Muscle of arm (tissue), 14 donors: ENCODE measurements at places on chromosomes 11 and 22. TPM values are rescaled to one million over a fixed set of nuclear protein-coding genes. Genes with fewer than 3 reads are reported as not detected.

LRRC32 gene
- 27.3 TPM for polyA plus RNA-seq

- DNase-seq, result no peak
These were observed 75.1 kb upstream of the SESN3 start for GRCh38 chr11:95306123-95306522.

DNA sequence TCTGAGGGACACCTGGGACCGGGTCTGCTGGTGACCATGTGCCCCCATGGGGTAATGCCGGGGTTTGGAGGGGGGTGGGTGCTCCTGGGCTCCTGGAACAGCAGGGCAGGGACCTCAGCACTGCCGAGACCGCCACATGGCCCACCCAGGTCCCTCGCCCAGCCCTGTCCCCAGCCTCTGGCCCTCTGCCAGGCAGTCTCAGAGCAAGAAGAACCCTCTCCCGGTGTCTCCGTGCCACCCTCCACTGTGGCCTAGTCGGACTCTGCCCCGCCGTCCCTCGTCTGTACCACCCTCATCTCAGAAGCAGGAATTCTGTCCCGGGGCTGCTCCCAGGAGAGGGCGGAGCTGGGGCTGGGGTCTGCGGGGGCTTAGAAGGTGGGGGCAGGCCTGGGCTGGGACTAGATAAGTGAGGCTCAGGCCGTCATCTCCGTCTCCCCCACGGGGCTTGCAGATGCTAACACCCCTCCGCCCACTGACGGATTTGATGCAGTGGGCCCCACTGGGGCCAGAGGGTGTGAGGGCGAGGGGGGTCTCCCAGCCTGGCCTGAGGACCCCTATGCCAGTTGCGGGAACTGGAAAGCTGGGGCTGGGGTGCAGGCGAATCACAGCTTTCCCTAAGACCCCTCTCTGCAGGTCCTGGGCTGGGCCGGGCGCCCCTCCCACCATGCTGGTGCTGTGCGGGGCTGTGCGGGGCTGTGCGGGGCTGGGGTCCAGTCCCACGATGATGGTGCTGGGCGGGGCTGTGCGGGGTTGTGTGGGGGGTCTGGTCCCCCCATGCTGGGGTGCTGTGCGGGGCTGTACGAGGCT, 1.1 kb downstream of the MUC5AC start:
- DNase-seq, result no peak

DNA sequence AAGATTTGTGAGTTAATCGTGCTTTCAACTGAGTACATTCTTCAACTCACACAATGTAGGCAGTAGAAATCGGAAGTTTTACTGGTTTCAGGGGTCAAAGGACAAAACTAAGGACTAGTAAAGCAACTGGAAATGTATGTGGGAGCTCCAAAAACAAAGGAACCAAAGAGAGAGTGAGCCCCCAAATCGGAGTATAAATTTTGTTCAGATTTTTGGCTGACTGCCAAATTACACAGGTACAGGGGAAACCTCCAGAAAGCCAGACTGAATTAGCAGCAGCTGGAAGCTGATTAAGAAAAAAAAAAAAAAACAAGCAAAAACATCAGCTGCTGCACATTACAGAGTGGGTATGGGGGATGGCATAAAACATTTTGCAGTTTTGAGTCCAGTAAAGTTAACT, 75.2 kb upstream of the GNAZ start:
- no peak for DNase-seq

- no peak for DNase-seq
These were observed 25.2 kb downstream of the GDPD4 start for GRCh38 chr11:77276271-77276670.

- DNase-seq, result no peak
These were observed 68.5 kb upstream of the IGLL5 start for GRCh38 chr22:22818861-22819855.

GRCh38 chr11:70581991-70582885, 183.9 kb downstream of the CTTN start:
- DNase-seq, result no peak

DNA sequence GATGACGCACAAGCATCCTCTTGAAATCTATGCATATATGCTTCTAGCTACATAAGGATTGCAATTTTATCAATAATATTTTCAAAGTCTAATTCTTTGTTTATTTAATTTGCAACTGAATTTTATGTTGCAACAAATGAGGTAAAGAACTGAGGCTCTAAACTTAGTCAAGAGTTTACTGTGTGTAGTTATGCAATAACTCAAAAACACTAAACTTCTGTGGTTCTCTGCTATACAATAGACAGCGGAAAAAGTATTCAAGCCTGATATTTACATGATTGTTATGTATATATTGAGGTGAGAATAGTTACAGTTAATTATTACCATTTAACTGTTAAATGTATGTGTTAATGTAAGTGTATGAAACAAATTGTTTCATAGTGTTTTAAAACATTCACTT, 32.9 kb downstream of the MSANTD4 start:
- no peak for DNase-seq

- DNase-seq, result no peak
These were observed 157.8 kb upstream of the DDI1 start for GRCh38 chr11:103878646-103879045.

DNA sequence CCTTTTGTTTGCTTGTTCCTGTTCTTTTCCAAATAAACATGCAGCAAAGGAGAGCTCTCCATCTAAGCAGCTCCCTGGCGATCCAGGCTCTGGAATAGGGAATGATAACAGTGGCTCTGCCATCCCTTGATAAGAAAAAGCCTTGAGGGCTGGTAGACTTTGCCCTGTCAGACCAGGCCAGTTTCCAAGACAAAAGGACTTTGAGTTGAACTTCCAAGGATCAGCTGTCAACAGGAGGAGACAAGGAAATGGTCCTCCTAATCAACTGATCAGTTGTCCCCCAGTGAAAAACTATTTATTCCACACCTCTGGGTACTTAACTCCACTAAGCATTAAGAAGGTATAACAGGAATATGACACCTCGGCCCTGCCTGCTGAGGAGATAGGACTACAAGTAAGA, 127.8 kb downstream of the PARVA start:
- DNase-seq, result no peak

DNA sequence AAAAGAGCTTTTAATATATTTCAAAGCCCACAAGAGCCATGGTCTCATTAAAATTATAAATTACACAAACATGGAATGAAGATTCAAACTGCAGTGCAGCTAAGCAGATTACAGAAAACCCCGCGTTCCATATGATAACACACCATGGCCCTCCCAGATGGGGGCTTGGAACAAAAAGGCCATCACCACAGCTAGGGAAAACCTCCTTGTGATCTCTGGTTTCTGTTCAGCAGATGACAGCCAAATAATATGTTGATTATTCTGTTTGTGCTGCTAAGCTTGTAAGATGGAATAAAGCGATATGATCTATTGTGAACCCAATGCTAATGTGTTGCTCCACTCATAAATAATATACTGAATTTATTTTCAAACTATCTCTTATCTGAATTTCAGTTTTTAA, 28.5 kb downstream of the IMMP1L start:
- no peak for DNase-seq

DNA sequence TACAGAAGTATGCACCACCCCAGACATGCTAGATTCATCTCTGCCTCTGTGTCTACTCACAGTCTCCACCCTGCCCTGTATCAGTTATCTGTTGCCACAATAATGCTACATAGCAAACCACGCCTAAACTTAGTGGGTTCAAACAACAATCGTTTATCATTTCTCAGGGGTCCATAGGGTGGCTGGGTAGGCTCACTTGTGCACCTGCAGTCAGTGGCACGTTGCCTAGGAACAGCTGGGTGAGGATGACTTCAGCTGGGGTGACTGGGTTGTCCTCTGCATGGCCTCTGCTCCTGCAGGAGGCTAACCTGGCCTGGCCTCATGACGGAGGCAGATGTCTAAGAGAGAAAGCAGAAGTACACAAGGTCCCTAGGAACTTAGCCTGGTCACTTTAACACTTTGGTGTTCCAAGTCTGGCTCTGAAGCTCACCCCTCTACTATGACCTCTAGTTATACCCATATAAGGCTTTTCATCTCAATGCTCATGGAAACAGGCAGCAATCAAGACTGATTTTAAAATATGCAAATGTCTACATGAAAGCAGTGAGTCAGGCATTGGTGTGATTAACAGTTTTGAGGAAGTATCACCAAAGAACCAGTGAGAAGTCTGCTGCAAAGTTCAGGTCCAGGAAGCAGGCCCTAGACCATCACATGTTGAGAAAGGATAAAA, 10.7 kb downstream of the OLFML1 start:
- DNase-seq, result no peak

DNA sequence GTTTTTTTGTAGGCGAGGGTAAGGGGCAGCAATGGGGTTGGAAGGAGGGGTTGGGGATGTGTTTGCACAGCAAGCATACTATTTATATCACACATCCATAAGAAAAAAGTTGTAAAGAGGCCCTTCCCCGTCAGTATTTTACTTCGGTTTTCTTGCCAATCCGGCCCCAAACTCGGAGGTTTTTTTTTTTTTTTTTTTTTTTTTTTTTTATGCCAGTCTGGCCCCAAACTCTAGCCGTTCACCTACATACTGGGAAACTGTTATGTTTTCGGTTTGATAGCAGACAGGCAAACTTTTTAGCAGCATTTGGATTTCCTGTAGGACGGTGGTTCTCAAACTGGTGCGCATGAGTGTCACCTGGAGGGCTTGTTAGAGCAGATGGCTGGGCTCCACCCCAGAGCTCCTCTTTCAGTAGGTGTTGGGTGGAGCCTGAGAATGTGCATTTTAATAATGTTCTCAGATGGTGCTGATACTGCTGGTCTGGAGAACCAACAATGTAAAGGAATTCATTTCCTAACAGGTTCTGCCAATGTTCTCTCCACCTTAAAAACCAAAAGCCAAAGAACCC, 76.5 kb upstream of the ZBED5 start:
- no peak for DNase-seq

DNA sequence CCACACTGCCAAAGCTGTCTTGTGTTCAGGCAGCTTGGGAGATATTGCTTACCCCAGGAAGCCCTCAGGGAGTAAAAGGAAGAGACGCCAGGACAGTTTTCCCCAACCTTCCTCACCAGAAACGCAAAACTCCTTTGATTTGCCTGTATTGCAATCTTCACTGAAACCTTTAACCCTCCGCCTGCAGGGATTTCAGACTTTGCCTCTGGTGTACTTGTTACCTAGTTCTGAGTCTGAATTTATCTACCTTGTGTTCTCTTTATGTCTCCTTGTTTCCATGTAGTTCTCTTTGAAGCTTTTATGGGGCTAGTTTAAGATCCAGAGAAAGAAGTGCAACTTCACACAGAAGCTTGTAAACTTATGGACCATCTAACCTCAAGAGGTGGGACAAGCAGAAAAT, 154.2 kb downstream of the DSCAML1 start:
- no peak for DNase-seq

GRCh38 chr11:27558401-27558800, 51.8 kb upstream of the LIN7C start:
- no peak for DNase-seq
